Smooth muscle cell of the brain vasculature (primary cell): ENCODE measurements at places on chromosomes 3 and 15.

DNA sequence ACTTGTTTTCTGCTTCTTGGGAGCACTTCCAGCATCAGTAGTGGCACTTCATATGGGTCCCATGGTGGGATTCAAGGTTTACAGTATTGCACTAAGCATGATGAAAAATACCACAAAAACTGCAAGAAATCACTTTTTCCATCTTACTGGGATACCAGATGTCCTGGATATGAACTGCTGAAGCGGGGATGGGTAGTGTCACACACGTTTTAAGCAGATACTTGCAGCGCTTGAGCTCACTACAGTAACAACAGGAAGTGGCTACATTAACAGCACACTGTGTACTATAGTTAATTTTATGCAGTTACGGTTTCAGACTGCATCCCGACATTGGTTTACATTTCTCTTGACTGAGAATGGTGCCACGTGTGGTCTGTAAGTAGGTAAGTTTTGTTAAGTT, 3.5 kb upstream of the ISG20 start:
- DNase-seq, result no peak

DNA sequence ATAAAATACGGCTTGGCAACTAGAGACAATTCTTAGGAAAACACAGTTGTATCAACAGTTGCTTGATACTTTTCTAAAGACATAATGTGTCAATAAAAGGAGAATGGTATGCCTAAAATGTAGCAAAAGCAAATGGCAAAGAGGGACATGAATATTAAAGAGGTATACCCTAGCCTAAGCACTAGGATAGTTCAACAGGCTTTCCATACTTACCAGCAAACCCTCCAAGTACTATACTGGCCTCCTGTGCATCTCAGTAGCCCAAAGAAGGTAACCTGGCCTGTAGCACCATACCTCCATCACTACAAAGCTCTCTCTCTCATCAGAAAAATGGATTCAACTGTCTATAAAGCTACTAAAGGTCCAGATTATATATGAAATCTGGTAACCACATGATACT, 7.5 kb downstream of the SETD2 start:
- no peak for DNase-seq

DNA sequence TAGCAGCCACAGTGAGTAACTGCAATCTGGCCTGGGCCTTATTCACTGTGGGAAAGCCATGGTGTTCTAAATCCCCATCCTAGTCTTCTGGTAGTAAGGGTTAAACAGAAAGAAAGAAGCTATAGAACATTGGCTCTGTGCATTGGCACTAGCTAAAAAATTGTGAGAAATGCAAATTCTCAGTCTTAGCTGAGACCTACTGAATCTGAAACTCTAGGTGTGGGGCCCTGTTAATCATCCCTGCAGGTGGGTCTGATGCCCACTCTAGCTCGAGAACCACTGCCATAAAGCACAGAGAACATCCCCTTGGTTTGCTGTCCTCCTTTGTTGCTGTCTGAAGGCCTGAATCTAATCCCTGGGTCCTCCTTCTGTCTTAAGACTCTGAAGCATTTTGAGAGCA, 59.3 kb downstream of the MEIS2 start:
- no peak for DNase-seq

DNA sequence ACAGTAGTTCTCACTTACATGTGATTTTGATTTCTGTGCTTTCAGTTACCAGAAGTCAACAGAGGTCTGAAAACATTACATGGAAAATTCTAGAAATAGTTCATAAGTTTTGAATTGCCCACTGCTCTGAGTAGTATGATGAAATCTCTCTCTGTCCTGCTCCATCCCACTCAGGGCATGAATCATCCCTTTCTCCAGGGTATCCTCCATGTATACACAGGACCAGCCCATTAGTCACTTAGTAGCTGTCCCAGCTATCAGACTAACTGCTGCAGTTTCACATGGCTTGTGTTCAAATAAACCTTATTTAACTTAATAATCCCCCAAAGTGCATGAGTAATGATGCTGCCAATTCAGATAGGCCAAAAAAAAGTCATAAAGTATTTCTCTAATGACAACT, 38.6 kb downstream of the EPHA3 start:
- peak; percentile 40 for DNase-seq

GRCh38 chr15:69133862-69134519, 26.4 kb upstream of the GLCE start:
- no peak for DNase-seq

GRCh38 chr3:138846262-138846791, 11.6 kb upstream of the PIK3CB start:
- no peak for DNase-seq

DNA sequence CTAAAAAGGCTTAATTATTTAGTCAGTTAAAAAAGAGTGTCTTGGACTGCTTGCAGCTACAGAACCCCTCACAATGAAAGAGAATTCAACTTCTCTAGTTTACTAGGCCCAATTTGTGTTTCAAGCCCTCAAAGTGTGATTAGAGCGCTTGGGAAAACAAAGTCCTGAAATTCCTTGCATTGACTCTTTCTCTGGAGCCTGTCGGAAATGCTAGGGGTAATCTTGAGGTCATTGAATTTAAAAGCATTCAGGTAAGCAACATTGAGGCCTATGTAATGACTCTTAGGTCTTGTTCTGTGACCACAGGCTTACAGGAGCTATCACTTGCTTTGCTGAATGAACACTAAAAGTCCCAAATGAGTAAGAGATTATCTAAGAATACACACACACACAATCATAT, 186.0 kb downstream of the NLGN1 start:
- DNase-seq, result no peak

DNA sequence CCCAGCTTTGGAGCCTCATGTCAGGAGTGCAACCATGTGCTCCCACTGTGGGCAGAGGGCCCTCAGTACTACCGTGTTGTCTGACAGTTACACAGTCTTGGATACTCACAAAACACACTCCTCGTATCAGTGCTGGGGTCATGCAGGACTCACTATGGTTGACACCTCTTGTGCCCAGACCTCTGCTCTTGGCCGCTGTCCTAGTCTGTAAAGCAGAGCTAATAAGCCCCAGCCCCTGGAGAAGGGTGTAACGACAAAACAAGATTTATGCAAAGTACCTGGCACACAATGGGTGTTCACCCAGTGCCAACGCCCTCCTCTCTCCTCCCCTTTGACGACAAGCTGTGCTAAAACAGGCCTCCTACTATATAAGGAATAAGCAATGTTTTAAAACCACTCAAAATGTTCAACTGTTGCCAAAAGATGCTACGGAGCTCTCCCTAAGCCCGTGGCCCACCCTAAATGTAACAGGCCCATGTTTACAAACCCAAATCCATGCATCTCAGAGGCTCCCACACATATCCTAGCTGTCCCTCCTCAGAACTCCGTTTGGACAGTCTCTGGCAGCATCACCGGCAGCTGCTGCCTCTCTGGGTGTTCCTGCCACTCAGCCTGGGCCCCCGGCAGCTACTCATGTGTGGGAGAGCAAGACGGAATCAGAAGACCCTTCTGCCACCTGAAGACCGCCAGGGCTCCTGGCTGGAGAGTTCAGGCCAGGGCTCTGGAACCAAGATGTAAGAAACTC, 65.8 kb downstream of the MRPL46 start:
- no peak for DNase-seq

- DNase-seq, result no peak
Observed at GRCh38 chr3:147089286-147089685, 317.1 kb downstream of the ZIC4 start.

DNA sequence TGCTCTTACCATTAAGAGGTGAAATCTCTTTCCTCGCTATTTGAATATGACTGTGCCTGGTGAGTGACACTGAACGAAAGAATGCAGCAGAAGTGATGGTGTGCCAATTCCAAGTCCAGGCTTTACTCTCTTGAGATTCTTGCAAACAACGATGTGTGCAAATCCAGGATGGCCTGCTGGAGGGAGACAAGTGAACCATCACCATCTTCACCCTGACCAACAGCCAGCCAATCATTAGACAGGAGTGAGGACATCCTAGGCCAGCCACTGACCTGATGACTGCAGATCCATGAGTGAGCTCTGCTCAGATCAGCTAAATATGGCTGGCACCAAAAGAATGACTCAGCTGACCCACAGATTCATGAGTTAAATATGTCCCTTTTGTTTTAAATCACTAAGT, 878.0 kb downstream of the PDCD6IP start:
- no peak for DNase-seq

DNA sequence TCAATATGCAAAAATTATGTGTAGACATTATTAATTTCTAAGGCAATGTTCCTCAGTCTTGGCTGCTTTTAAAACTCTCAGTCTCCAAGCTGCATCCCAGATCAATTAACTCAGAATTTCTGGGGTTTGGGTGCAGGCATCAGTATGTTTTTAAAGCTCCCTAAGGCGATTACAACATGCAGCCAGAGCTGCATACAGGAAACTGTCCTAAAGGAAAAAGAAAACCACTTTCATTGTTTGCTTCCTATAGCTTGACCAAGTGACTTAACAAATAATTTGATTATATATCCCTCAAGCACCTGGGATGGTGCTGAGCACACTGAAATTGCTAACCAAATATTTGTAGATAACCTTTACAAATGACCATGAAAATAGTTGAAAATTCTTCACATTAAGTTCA, 194.7 kb downstream of the DTWD1 start:
- DNase-seq, result no peak

DNA sequence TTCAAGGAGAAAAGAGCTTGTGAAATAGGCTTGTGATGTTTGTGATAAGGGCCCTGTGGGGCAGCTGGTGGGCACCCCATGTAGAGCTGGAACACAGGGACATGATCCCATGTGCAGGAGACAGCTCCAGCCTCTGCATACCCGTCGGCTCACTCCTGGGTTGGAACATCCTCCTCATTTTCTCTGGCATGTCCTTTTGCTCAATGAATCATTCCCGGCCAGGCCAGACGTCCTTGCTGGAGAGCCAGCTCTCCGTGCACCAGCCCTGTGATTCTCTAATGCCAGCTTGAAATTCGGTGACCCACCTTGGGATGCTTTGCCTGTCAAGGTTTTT, 77.3 kb downstream of the SMAD3 start:
- DNase-seq, result no peak

DNA sequence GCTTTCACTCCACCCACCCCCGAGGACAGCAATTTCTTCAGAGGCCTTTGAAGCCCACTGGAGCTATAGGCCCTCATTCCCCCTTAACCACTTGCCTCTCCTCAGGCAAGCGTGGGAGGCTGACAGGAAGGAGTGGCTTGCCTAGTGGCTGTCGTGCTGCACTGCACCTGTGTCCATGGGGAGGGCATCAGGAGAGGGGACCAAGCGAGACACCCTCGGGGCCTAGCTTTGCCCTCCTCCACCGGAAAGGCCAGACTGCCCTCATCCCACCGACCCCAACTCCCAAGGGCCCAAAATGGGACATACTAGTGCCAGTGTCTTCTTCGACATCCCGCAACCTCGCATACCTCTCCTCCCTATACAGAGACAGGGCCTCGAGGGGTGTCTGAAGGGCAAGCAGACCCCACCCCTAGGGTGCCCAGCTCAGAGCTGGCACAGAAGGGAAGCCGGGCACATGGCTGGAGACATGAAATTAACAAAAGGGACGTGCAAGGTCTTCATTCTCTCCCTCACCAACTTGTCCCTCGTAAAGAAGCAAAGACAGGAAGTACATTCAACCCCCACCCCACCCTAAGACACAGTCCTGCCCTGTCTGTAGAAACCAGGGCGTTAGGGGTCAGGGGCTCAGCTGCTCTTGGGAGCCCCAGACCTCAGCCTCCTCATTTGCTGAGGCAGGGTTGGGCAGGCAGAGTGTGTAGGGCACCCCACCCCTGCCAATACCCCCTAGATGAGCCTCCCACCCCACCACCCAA, 24.3 kb downstream of the VIPR1 start:
- DNase-seq, result no peak

DNA sequence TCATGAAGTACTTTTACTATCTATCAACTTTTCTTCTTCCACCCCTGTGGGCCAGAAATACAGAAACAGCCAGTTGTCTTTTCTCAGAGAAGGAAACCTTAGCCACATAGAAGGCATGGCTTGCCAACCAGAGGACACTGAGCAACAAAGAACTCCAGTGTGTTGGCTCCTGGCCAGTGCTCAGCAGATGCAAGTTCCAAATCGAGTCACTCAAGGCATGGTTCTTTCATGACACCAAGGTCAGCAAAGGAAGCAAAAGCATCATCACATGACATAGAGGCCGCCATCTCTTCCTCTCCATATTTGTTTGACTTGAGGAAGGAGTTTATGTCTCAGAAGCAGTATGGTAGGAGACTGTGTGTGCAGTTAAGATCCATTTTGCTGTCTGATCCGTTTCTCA, 92.2 kb downstream of the MYLK start:
- DNase-seq, result no peak

DNA sequence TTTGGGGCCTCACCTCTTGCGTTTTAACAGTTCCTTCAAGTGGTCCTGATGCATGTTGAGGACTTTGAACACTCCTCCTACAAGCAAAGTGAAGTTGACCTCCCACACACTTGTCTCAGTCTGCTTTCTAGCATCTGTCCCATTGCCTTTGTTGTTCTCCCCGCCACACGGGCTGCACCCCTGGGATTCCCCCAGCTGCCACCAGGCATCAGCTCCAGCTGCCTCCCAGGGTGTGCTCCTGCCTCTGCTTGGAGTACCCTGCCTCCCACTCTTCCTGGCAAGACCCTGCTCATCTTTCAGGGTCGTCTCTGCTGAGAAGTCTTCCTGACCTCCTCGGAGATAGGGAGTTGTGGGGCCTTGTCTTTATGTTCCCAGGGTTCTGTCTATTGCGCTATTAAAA, 52.2 kb downstream of the IGF1R start:
- no peak for DNase-seq

GRCh38 chr15:78875107-78875914, 2.6 kb downstream of the MORF4L1 start:
- DNase-seq, result no peak

DNA sequence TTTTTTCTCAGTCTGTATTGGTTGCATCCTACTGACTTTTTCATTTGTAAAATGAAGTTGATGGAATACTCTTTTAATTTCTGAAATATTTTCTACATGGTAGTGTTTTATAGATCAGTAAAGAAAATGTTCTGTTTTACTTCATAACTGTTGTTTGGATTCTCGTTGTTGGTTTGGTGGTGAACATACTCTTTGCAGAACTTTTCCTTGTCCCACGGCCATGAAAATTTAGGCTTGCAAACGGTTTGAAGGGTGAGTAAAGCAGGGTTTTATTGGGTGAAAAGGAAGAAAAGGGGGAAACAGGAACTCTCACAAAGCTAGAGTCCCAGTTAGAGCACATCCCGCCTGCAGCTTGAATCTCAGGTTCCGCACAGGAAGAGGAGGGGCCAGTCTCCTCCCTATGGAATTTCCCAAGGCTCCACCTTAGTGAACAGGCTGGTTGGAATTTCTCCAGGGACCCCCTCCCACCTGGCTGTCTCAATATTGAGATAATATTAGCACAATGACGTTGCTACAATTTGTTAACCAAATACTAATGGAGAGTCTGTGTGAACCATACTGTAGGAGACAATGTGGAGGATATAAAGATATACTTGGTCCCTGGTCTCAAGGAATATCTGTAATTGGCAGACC, 5.6 kb downstream of the PDCD6IP start:
- DNase-seq, result no peak

DNA sequence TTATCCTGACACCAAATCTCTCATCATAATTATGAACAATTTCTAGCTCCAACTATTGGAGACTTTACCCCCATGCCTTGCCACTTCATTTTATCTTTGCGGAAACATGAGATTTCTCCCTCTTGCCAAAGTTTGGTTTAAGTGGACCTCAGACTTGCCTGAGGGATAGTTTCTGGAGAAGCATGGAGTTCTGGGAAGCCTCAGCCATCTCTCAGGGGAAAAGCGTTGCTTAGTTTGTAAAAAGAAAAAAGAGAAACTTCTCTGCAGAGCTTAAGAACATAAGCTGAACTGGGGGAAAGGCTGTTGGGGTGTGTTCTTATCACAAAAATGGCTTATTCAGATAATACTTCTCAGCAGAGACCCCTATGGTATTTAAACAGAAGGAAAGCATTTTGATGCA, 347.4 kb upstream of the ADAMTS9 start:
- no peak for DNase-seq

- DNase-seq, result no peak
Observed at GRCh38 chr3:160437083-160437455, 12.5 kb downstream of the TRIM59 start.
